Common myeloid progenitor, CD34-positive (primary cell): ENCODE measurements at places on chromosomes 12 and 14.

DNA sequence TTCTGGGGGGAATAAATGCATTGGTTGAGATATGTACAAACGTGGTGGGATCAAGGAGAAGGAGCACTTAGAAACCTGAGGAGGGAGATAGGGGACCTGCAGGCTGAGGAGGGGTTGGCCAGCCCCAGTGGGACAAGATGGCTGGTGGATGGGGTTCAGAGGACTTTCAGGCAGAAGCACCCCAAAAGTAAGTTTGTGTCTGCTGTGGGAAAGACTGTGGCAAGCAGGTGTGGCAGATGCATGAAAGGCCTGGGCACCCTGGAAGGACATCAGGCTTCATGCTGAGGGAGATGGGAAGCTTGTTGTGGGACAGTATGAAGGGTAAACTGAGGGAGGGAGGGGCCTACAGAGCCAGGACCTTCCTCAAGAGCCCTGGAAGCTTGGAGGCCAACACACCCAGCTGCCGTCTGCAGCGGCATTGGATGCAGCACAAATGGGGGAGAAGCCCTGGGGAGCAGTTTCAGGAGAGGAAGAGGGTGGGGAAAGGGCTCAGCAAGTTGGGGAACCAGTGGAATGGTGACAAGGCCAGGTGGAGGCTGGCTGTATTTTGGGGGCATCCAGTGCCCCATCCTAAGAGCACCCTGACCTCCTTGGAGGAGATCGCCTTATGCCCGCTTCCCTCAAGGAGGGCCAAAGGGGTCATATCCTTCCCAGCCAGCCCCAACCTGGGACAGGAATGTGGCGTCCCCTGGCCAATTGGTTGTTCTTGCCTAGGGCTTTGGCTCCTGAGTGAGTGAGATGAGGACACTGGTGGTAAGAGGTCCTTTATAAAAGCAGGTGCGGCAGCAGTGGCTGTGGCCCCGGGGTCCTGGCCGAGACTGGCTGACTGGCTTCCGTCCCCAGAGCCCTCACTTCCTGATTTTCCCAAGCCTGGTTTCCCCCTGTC is 20.7 kb downstream of the NFKBIA start:
- DNase-seq = no peak

GRCh38 chr14:77102154-77102553 is 4.1 kb downstream of the CIPC start:
- DNase-seq = no peak

DNA sequence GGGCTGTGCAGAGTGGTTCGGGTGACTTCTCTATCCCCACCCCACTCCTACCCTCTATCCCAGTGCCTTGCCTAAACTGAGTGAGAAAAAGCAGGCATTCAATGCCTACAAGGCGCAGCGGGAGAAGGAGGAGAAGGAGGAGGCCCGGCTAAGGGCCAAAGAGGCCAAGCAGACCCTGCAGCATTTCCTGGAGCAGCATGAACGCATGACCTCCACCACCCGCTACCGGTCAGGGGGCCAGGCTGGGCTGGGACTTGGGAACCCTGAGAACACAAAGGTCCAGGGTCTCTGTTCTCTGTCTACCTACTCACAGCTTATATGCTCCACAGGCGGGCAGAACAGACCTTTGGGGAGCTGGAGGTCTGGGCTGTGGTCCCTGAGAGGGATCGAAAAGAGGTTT is 11.7 kb downstream of the PRPF40B start:
- DNase-seq = no peak

DNA sequence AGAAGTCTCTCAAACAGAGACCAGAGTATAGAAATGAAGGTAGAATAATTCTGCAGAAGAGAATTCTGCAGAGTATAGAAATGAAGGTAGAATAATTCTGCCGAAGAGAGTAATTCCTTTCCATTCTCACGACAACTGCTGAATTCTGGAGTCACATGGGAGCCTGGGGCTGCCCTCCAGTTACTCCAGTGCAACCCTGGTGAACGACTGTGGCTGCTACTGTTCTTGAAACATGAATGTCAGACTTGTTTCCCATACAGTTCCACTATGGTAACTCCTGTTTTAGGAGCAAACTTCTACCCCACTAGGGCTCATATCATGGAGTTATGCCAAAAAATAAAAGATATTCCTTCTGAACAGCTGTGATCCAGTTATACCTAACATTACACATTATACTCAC is 164.4 kb downstream of the KICS2 start:
- DNase-seq = no peak

DNA sequence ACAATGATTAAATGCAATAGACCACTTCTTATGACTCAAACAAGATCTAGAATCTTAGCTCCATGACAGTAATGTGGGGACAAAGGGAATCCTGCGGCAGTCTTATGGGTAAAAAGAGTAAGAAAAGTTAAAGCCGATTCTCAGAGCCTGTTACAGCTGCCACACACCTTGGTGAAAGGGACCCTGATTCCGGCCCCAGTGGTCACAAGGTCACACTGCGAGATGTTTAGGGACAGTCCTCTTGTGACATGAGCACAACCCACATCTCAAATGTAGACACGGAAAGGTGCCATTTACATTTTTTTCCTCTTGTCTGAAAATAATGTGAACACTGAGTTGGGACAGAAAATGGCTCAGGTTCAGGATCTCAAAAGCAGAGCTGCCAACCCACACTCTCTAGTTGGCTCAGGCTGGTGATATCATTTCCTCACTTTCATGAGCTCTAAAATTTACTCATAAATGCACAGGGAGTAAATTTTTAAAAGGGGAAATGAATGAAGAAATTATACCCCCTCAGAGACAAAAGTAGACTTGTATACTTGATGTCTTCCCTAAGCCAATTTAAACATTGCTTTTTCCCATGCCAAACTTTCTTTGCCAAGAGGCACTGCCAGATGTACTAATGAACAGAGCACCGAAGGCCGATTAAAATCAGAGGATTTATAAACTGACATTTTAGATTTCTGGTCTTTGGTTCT is 113.1 kb upstream of the OVCH1 start:
- no peak for DNase-seq

GRCh38 chr12:28021704-28022103 is 49.2 kb upstream of the PTHLH start:
- no peak for DNase-seq

- peak; percentile 96 for DNase-seq
Measured at GRCh38 chr14:69766984-69767368, at the start of gene SRSF5. Gene SRSF5, plus strand, starts transcription at chr14:69767142. Its CDS starts 1,015 bp downstream, at chr14:69768157.

DNA sequence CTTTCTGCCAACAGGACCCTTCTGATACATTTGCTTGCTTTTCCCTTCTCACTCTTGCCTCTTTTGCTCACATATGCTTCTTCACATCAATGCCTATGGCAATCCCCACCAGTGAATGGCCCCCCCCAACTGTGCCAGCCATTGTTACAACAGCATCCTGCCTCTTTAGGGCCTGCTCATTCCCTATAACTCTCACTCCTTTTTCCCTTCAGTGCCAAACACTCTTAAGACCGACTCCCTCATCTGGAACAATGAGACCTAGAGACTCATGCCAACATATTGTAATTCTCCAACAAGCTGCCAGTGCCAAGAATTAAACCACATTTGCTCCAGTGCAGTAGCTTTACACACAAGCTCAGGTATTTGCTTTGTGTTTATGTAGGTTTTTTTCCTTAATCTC is 189.0 kb downstream of the SOX5 start:
- DNase-seq = no peak
